ENCODE measurements at places on chromosomes 13 and 19. TPM values are rescaled to one million over a fixed set of nuclear protein-coding genes. Genes with fewer than 3 reads are reported as not detected.

Gene ATXN8OS
- total RNA-seq: 0.88 TPM

Gene DNAJC15
- 23.5 TPM for total RNA-seq

Gene RAB20
- 8.3 TPM for total RNA-seq

Gene SHANK1
- 8.4 TPM for total RNA-seq

Gene TUBA3C
- total RNA-seq: not detected

Gene KASH5
- 1.3 TPM for total RNA-seq

Gene NCR1
- total RNA-seq: 0.17 TPM

Gene ACP5
- 8.0 TPM for total RNA-seq

Gene ATP8B3
- total RNA-seq: 2.1 TPM

Gene HCST
- 1.9 TPM for total RNA-seq

Gene BICRA
- total RNA-seq: 2.7 TPM

Gene SOX21
- total RNA-seq: 2.3 TPM

Gene SSC5D
- 3.5 TPM for total RNA-seq

Gene SBSN
- total RNA-seq: not detected

Gene CNN1
- total RNA-seq: 3.7 TPM

Gene PPP1R15A
- 42.5 TPM for total RNA-seq

Gene SLC25A41
- 0.99 TPM for total RNA-seq

Gene LYPD3
- total RNA-seq: 1.2 TPM

Gene LPAR6
- total RNA-seq: 59.9 TPM

Gene FXYD3
- 2.6 TPM for total RNA-seq

Gene MBD3L5
- not detected for total RNA-seq

Gene ZNF506
- total RNA-seq: 46.0 TPM

Gene TMPRSS9
- 0.33 TPM for total RNA-seq

Gene CADM4
- total RNA-seq: 99.3 TPM

Gene GRK1
- 0.44 TPM for total RNA-seq

Gene NKPD1
- total RNA-seq: 0.99 TPM

Gene FGF21
- total RNA-seq: not detected

Gene UPK1A
- total RNA-seq: not detected

Gene HS6ST3
- 36.2 TPM for total RNA-seq

Gene BCKDHA
- 32.4 TPM for total RNA-seq

Gene IZUMO2
- total RNA-seq: not detected

Gene MISP
- 0.40 TPM for total RNA-seq
